ENCODE measurements at places on chromosomes 6 and 20.
A peak's percentile ranks its signal among the peaks of the same experiment; 100 is the strongest.

- no peak for DNase-seq
Observed at GRCh38 chr6:115570331-115570730, 490.4 kb downstream of the FRK start.

- no peak for DNase-seq
Observed at GRCh38 chr6:15430931-15431405, 185.1 kb downstream of the JARID2 start.

GRCh38 chr6:126811321-126811720 lies 307.1 kb upstream of the RSPO3 start:
- DNase-seq = no peak

GRCh38 chr6:37550191-37550831 lies 50.6 kb upstream of the CCDC167 start:
- DNase-seq = no peak

- DNase-seq = no peak
Observed at GRCh38 chr20:8875586-8875985, 193.3 kb upstream of the PLCB4 start.

GRCh38 chr6:118307581-118307980 lies 240.5 kb upstream of the PLN start:
- DNase-seq = no peak

GRCh38 chr6:150463852-150464251 lies 95.0 kb downstream of the IYD start:
- no peak for DNase-seq

DNA sequence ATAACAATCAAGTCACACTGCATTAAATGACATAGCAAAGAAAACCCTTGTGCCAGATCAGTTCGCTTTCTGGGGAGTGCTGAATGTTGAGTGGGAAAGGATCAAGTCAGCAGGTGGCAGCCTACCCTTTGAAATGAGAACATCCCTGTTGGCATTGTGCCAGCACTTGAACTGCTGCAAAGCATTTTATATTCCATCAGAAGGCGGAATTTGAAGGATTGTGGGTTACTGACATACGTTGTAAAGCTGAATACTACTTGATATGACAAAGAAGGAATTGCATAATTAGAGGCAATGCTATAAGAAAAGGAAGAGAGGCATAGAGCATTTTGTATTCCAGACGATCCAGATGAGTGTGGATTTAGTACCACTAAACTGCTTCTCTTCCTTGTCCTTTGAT lies 26.5 kb downstream of the BCKDHB start:
- peak; percentile 48 for DNase-seq

GRCh38 chr20:4412216-4412615 lies 309.5 kb upstream of the PRND start:
- DNase-seq = no peak

- DNase-seq = no peak
Observed at GRCh38 chr6:71480577-71480976, 192.0 kb downstream of the OGFRL1 start.

DNA sequence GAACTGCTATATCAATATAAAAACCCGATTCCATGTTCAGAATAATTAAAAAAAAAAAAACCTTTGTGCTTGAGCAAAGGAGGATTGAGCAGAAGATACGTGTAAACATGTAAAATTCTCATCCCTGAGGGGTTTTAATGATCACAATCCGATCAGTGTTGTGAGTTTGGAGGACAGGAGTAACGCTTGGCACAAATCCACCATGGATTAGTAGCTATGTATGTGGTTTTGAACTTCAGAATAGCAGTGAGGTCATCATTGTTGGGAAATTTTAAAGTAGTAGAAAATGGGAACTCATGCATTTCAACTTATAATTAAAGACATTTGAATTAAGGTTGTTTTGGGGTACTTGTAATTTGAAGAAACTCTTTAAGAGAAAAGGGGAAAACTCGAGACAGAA lies 203.2 kb downstream of the RPS12 start:
- no peak for DNase-seq

GRCh38 chr20:45946149-45946970 lies 11.9 kb downstream of the PCIF1 start:
- DNase-seq = peak; percentile 28

Data from activated CD4-positive, alpha-beta T cell treated with anti-CD3 and anti-CD28 coated beads for 48 hours (primary cell).